ENCODE measurements at places on chromosomes 12 and 14.

DNA sequence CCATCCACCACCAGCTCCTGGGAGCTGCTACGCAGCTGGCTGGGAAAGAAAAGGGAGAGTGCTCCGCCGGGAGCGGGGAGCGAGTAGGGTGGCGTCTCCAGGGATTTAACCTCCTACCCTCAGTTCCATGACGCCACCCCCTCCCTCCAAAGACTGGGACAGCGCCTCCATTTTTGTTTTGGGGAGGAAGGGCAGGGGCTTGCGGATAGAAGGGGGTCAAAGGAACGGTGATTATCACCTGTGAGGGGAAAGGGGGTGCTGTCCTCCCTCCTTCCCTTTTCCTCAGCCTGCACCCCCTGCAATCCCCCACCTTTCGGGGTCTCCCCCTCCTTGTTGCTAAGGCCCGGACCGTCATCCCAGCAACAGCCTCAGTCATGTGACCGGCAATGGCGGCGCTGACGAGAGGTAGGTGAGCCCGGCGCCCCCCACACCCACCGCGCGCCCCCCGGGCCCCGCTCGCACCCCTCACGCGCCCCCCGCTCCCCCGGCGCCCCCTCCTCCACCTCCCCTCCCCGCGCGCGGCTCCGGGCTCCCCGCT is at the start of gene DTX3:
DTX3 (plus strand) TSS at position 371 of the 538 bp plus-strand sequence. CDS start 1,694 bp downstream, outside the sequence.
- DNase-seq = no peak

DNA sequence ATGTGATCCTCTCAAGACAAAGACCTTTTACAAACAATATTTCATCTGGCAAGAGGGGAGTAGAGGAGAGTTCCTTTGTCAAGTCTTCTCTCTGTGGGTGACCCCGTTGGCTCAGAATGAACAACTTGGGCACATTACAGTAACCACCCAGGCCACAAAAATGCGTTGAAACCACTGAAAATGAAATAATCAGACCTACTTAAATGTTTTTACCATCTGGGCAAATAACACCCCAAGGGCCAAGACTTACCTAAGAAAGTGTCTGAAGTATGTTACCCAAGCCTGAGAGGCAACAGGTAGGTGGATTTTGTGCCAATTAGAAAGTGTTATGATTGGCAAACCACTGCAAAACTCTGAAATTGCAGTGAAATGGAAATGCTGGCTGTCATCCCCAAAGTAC is 1.3 kb downstream of the TC2N start:
- DNase-seq = no peak

GRCh38 chr14:24086193-24086955 is 7.7 kb upstream of the PCK2 start:
- no peak for DNase-seq

- peak; percentile 84 for DNase-seq
Measured at GRCh38 chr14:76352639-76353281, 23.2 kb upstream of the ESRRB start.

DNA sequence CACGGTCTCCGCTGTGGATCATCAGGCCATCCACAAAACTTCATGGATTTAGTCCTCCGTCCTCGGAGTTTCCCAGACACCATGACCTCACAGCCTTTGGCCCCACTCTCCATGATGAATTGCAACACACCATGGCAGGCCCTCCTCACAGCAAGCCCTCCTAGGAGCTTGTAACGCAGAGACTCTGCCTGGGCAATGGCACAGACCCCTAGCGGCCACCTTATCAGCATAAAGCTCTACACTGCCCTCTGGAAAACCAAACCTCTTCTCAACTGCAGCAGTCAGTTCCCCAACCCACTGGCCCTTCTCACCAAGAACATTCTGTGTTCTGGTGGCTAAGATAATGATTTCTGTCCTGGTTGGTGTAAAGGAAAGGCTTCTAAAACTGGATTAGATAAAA is 238.4 kb upstream of the USP15 start:
- DNase-seq = no peak

DNA sequence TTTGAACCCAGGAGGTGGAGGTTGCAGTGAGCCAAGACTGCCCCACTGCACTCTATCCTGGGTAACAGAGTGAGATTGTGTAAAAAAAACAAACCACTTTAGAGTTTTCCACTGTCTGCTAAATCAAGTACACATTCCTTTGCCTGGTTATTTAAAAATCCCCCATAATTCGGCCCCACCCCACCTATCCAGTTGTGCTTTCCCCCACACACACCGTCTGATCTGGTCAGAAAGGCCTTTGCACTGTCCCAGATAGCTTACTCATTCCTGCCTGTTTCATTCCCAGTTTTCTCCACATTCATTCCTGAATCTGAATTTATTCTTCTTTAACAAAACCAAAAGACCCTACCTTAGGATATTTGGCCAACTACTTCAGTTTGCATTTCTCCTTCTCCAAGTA is 29.5 kb downstream of the NINJ2 start:
- DNase-seq = no peak

DNA sequence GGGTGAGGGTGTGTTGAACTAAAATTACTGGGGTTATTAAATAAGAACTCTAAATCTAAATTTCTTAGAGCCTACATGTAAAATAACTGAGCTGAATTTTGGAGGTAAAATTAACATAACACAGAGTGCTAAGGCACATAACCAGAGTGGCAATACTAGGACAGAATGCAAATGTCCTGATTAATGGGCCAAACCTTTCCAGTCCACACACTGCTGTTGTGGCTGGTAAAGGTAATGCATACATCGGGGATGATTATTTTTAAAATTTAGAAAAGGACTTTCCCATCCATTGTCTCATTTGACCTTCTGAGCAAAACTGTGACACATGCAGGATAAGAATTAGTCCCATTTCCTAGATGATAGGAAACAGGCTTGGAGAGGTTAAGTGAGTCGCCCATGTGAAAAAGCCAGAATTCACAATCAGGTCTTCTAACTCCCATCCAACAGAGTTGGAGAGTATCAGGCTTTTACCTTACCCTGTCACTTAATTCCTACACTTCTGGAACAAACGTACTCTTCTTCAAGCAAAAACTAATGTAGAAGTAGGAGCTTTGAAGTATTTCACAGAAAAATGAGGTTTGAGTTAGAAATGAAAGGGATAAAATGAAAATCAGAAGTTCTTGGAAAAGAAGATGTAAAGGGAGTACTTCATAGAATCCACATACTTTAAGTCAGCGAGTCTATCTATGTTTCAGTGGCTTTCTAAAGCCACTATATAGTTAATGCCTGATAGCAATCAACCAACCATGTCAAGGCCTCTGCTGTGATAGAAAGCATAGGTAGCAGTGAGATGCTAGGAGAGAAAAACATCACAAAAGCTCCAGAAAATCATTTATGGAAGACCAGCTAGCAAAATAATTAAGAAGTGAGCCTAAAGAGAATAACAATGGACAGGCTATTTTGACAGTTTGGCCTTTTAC is 334.9 kb upstream of the DIO2 start:
- no peak for DNase-seq

Data from type B pancreatic cell (in vitro differentiated cells).